ENCODE measurements at places on chromosomes 1 and 21.

DNA sequence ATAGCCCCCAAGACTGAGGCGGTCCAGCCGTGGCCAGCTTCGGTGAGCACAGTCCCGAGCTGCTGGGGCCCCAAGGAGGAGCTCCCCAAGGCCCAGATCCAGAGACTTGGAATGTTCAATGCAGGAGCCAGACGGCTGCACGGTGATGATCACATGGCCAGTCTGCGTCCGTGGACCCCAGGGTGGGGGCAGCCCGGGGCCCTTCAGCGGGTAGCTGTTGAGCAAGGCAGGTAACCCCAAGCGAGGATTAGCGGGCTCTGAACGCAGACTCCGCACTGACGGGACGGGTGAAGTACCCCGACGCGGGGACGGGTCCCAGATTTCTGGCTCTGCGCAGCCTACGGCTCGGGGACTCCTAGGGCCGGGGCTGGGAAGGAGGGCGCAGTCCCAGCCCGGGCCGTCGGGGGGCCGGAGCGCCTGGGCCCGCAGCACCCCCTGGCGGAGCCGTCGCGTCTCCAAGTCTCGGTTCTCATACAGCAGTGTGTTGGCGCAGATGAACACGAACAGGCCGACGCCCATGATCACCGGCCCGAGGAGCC, 2.7 kb downstream of the TMEM200B start:
- no peak for DNase-seq

- DNase-seq = no peak
These were observed 44.1 kb upstream of the BARHL2 start for GRCh38 chr1:90761156-90761555.

DNA sequence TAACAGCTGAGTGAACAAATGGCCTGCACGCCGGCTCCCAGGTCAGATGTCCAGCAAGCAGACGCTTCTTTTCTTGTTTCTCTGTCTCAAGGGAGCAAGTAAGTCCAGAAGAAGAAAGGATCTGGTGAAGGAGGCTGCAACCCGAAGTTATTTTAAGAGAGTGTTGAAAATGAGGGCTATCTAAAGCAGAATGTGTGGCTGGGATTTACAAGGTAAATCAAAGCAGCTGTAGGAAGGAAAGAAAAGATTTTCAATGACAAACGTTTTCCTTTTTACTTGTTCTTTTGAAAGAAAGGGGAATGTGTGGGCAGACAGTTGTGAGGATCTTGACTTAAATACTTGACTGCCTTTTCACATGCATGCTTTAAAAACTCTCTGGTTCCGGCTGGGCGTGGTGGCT, 311.5 kb downstream of the KIF26B start:
- no peak for DNase-seq

DNA sequence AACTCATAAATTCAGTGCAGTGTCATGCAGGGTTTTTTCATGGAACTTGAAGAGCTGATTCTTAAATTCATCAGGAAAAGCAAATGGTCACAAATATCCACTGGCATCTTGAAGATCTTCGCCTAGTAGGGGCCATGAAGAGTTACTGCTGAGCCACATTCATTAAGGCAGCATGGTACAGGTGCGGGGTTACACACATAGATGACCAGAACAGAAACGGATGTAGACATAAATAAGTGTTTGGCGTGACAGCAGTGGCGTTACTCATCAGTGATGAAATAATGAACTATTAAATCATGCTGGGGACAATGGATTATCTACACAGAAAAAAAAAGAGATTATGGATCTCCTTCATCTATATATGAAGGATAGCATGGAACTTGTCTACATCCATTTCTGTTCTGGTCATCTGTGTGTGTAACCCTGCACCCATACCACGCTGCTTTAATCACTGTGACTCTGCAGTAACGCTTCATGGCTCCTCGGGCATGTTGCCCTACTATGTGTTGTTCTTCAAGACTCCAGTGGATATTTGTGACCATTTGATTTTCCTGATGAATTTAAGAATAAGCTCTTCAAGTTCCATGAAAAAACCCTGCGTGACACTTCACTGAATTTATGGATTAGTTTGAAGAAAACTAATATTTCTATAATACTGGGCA, 161.3 kb downstream of the GALNT2 start:
- no peak for DNase-seq

GRCh38 chr1:199135901-199136300, 497.1 kb downstream of the PTPRC start:
- DNase-seq = no peak

DNA sequence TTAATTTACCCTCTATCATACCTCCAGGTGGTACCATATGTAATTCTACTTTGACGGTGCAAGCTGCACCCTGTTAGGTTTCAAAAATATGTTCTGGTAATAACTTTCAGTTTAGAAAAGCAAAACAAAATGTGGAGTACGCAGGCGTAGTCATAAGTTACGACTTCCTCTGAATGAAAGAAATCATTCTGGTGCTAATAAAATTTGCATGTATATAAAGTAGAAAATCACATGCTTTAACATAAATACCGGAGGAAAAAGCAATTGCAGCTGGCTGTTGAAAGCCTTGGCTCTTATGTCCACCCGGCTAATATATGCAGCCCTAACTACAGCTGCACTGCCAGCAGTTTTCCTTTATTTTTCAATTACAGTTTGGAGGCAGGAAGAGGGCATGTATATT, 65.2 kb upstream of the TMPRSS15 start:
- DNase-seq = no peak

Measured in globus pallidus (tissue), 1 donor.